ENCODE measurements at places on chromosomes 12 and 14.

- no peak for DNase-seq
Measured at GRCh38 chr12:2190085-2190484, 137.3 kb downstream of the CACNA1C start.

DNA sequence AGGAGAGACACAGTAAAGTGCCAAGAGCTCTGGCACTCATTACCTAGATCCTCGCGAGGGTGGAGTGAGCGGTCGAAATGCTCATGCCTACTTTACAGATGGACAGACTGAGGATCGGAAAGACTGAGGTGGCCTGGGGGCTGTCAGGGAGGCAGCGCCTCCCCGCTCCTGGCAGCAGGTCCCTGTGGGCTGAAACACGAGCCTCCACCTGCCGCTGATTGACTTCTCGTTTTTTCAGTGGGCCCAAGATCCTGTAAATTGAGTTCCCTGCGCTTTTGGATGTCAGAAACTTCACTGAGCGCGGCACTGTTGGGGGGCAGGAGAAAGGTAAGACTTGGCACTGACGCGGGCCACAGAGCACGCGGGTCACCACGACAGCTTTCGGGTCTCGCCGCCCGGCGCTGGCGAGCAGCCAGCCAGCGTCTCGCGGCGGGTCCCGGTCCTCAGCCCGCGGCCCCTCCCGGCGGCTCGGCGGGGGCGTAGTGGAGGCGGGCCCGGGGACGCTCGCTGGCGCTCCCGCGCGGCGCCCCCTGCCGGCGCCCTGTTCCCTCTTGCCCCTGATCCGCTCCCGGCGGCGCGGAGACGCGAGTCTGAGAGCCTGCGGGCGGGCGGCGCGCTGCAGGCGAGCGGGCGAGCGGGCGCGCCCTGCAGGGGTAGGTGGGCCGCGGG, 552 bp upstream of the SCN8A start:
- peak; percentile 71 for DNase-seq

- no peak for DNase-seq
Measured at GRCh38 chr12:100579844-100580243, 6.4 kb downstream of the GAS2L3 start.

DNA sequence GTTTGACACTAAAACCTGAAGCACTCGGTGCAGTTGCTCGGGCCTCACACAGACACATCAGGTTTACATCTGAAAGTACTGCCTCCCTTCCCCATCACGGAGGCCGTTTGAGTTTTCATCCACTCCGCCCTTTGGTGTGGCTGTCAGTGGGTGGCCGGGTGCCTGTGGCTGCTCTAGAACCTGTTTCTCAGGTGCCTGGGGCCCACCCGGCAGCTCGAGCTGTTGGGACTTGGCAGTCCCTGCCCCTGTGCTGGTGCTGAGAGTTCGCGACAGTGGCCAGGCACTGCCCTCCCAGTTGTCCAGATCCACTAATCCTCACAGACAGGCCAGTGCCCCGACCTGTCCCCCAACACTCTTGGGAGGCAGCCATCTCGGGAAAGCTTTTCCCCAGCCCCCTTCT, 22.4 kb downstream of the XRCC3 start:
- no peak for DNase-seq

- DNase-seq: no peak
Measured at GRCh38 chr14:95770777-95771176, 56.9 kb upstream of the TCL1A start.

- DNase-seq: no peak
Measured at GRCh38 chr14:70113211-70113610, 75.5 kb downstream of the SLC8A3 start.

DNA sequence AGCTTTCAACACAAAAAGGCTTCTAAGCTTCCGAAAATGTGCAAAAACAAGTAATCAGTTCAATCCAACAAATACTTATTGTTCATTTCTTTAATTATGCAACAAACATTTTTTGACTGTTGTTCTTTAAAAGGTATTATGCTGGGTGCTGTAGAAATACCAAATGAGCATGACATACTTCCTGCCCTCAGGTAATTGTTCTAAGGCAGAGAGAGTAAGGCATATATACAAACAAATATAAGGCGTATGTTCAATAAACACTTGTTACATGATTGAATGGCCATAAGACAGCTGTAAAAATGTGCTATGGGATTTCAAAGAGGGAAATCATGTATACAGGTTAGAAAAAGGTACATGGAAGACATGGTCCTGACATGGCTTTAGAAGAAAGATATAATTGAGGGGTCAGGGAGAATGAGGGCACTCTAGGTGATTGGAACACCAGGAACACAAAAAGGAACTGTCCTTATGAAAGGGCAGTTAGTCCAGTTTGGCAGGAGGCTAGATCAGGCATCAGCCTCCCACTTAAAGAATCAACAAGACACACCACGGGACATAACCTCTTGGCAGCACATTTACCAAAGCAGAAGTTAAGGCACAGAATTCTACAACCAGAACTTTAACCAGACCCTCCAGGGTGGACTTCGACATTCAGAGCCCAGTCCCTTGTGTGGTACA, 135.8 kb upstream of the SCAF11 start:
- no peak for DNase-seq

GRCh38 chr14:61050417-61050816, 69.4 kb downstream of the SLC38A6 start:
- DNase-seq: no peak

Data from CD8-positive, alpha-beta memory T cell (primary cell).